ENCODE measurements at places on chromosomes 7 and 10. TPM values are rescaled to one million over a fixed set of nuclear protein-coding genes. Genes with fewer than 3 reads are reported as not detected.

- H3K27me3 ChIP-seq = peaks cover 36% of the 10 kb centered on the region
- H3K36me3 ChIP-seq = no peaks in the 10 kb centered on the region
- DNase-seq = no peak
- H3K4me1 ChIP-seq = peaks cover 3% of the 10 kb centered on the region
- H3K4me3 ChIP-seq = no peak overlapping the region
Measured at GRCh38 chr7:149766135-149766675, 7.2 kb downstream of the ZNF467 start.

- no peak overlapping the region for H3K27ac ChIP-seq
- H3K4me3 ChIP-seq = no peak overlapping the region
- no peaks in the 10 kb centered on the region for H3K36me3 ChIP-seq
- no peaks in the 10 kb centered on the region for H3K27me3 ChIP-seq
Measured at GRCh38 chr7:95199779-95200558, 124.4 kb downstream of the PON1 start.

DNA sequence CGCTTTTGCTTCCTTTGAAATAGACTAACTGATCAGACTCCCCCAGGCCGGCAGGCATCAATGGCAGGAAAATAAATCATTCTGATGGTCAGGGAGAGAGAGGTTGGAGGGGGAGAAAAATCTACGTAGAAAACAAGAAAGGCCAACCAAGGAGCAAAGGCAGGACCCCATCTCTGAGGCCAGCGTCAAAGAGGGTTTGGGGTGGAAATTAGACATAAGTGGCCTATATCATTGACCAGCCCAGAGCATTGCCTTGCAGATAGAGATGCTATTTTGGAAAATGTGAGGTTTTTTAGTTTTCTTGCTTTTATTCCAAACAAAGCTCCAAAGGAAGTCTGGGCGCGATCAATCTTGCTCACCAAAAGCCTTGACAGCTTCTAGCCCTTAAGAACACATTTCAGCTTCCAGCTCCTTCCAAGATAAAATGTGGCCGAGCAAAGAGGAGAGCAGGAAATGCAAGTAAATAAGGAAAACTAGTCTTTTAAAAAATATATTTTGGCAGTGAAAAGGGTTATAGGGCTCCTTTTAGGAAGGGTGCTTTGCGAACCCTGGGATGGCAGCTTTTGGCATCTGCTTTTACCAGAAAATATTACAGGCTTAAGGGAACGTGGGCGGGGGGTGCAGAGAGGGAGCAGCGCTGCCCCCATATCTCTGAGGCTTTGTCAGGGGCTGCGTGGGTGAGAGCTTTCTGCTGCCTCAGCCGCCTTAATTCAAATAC is 2.0 kb upstream of the HOXA2 start:
- H3K4me3 ChIP-seq = no peak overlapping the region
- peaks cover 9% of the 10 kb centered on the region for H3K4me1 ChIP-seq
- no peak for DNase-seq
- no peaks in the 10 kb centered on the region for H3K36me3 ChIP-seq

DNA sequence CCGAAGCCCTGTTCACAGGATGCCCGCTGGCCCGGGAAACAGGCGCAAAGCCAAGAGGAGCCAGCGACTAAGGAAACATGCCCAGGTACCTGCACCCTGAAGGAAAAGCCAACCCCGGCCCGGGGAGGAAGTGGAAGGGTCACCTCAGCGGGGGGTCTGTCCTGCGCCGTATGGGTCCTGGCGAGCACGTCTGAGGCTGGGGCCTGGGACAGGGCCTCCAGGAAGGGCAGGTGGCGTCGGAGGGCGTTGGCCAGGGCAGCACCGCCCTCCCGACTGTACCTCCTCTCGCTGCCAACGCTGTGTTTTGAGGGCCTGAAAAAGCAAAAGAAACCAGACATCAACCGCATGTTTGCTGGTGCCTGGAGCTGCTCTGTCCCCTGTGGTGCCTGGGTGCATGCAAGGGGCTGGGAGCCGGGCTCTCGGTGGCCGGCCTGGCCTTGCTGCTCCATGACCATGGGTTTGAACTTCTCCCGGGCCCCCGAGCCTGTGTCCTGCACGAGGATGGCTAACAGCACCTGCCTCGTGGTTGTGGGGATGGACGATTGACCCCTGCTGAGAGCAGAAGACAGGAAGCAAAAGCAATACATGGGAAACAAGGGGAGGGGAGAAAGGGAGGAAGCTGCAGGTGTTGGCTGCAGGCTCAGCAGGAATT is 395.3 kb downstream of the PTPRN2 start:
- no peak overlapping the region for H3K4me3 ChIP-seq
- no peak overlapping the region for H3K27ac ChIP-seq
- no peaks in the 10 kb centered on the region for H3K27me3 ChIP-seq
- DNase-seq = no peak
- no peaks in the 10 kb centered on the region for H3K36me3 ChIP-seq
- no peaks in the 10 kb centered on the region for H3K4me1 ChIP-seq

The RBP3 gene
- total RNA-seq = not detected
